AG04449 (cell line): ENCODE measurements at places on chromosomes 5 and 9.

DNA sequence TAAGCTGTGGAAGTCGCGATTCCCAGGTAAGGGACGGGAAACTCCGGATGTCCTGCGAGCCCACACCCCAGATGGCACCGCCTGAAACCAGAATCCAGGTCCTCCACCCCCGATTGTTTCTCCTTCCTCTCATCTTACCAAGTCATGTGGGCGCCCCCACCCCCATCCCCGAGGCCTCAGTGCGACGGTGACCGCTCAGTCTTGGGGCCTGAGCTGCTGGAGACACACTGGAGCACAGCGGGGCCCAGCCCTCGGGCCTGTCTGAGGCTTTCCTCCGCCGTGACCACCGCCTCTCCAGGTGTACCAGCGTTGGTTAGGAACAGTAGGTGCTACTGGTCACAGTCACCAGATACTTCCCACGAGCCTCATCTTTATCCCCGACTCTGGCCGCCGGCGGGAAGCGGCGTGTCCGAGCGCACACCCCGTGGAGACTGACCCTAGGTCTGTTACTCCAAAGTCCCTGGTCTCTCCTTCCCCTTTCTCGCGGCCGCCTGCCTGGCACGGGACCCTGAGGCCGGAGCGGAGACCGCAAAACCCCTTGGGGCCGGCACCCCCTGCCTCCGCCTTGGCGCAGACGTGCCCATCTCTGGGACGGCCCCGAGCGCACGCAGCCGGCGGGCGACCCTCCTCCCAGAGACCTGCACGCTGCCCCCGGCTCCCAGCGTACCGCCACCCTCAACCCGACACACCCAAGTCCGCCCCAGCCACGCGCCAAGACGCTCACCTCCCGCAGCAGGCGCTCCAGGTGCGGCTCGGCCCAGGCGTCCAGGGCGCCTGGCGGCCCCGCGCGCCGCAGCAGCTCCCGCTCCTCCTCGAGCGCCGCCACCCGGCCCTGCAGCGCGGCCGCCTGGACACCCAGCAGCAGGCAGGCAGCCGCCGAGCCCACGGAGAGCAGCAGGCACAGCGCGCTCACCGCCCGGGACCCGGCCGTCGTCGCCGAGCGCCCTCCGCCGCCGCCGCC lies 733 bp downstream of the COL23A1 start:
- DNase-seq, result no peak

DNA sequence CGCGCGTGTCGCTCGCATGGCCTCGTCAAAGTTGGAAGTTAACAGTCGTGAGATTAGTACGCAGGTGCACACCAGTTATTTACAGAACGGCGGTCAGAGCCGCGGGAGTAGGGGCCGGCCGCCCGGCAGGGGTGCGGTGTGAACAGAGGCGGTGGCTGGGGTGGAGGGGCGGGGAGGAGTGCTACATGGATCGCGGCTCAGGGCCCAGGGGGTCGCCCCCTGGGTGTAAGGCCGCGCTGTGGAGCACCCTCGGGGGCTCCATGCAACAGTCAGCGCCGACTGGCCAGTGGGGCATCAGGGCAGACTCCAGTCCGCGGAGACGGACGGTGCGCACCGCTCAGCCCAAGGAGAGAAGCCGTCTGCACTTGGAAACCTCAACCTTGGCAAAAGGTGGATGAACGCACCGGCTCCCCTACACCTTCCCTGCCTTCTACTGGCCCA lies 60.3 kb downstream of the ZNF354C start:
- no peak for DNase-seq

GRCh38 chr5:80260461-80260860 lies 4.6 kb upstream of the SERINC5 start:
- DNase-seq, result no peak

- DNase-seq, result no peak
Observed at GRCh38 chr5:87125766-87126165, 141.9 kb upstream of the RASA1 start.

GRCh38 chr9:114850871-114851270 lies 45.0 kb upstream of the TNFSF15 start:
- no peak for DNase-seq

GRCh38 chr9:117887941-117888340 lies 183.7 kb downstream of the TLR4 start:
- no peak for DNase-seq

DNA sequence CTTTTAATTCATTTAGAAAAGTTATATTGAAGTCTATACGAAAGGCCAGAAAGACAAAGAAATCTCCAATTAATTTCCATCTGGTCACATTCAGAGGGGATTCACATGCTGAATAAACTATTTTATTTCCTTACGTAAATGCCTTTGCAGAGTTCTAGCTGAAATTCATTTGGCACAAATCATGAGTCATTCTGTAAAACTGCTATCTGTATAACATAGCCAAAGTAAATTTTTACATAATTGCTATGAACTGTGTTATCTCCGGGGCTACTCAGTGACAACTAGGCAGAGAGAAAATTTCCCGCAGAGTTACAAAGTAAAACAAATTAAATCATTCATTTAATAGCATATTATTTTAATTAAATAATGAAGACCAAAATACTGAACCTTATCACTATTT lies 463.2 kb upstream of the ADAMTS16 start:
- no peak for DNase-seq

DNA sequence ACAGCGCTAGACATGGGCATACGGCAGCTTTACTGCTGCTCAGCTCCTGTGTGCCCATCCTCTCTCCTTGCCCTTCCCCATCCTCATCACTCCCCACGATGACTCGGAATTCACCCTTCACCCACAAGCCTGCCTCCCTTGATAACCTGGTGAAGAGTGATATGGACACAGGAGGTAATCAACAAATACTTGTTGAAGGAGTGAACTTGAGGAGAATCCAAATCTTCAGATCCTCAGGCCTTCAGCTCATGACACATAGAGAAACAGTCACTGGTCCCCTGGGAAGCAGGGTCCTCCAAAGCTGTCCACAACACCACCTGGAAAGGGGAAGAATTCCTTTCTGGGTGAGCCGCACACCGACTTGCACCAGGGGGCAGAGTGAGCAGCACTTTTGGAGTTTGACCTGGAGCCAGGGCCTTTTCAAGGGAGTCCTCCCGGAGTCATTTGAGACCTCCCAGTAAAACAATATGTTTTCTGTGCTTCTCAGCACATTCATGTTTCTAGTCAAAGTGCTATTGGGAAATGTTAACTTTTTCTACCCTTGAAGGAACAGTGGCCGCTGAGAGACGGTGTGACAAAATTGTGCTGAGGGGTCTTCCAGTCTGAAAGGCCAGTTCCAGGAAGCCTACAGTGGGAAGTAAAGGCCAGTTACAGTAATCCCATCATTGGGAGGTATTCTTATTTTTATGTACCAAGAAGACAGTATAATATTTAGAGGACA lies 332.3 kb downstream of the CWC27 start:
- DNase-seq, result no peak

GRCh38 chr9:78692871-78693270 lies 395.9 kb downstream of the PSAT1 start:
- no peak for DNase-seq

DNA sequence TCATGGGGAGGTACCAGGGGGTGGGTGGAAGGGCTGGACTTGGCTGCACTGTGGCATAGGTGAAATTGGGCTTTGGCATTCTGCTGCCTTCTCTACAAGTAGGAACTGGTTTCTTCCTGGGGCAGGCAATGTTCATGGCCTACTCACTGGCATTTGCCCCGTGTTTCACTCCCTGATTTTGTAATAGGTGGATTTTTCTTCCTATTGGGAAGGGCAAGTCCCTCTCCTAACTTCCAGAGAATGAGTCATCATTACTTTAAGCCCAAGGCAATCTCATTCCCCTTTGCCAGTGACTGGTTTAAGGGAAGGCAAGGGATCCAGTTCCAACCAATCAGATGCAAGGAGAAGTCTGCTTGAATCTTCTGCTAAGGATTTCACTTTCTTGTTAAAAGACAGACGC lies 67.9 kb upstream of the ANKRD55 start:
- no peak for DNase-seq

DNA sequence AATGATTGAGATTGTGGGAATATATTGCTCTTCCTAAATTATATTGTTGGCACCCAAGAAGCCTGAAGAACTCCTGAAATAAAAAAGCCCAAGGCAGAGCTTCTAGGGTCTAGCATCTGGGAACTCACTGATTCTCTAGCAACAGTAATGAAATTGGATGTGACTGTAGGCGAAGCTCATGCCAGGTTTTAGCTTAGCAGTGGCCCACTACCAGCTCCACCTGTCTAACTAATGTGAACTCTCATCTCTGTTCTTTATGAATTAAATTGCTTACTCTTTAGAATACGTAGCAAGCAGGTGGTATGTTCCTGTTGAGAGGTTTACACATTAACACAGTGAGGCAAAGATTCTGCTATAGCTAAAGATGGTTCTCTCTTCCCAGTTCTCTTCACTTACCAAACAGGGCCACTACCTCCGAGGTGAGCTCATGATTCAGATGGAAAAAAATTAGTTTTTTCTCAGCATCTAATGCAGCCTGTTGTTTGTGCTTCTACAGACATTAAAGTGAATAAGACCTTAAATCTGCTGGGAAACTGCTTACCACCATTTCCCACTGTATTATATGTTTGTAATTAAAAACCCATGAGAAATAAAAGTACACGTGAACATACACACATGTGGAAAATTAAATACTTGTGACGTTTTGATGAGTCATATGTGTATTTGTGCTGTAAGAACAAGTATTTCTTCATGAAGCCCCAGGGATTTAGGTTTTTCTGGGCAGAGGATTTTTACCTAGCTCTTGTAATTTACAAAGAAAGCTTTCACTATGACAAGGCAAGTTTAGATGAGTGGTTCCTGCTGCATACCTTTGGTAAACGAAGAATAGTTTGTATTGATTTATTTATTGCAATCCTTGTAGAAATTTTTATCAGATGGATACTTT lies 360.1 kb downstream of the KDM4C start:
- DNase-seq, result peak; percentile 16

- no peak for DNase-seq
Observed at GRCh38 chr9:81430727-81431126, 258.6 kb downstream of the TLE1 start.
